Activated effector memory CD4-positive, alpha-beta T cell treated with Interleukin-2 at 50 U/mL for 16 hours (primary cell): ENCODE measurements at places on chromosomes 7 and 10.

GRCh38 chr7:29844559-29844958, 38.3 kb downstream of the WIPF3 start:
- no peak for DNase-seq

DNA sequence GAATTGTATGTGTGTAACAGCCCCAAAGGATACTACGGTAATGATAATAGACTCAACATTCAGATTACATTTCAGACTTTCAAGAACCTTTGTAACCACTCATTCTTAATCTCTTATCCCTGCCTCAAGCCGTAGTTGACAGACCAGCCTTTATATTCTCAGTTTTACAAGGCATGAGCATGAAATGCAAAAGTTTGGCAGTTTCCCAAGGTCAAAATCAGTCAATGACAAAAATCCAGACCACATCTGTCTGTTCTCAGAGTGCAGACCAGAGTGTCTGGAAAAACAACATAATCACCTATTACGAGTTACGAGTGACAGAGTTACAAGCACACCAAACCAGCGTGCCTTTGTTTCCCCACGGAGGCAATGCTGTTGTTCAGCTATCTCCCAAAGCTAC, 178.6 kb upstream of the LRGUK start:
- no peak for DNase-seq

GRCh38 chr10:70804421-70804808, 11.3 kb upstream of the SGPL1 start:
- no peak for DNase-seq

GRCh38 chr7:159030490-159031134, 114.1 kb downstream of the VIPR2 start:
- DNase-seq = no peak

- no peak for DNase-seq
Measured at GRCh38 chr7:131524115-131524514, 32.3 kb downstream of the PODXL start.
